ENCODE measurements at places on chromosomes 16 and 17.

DNA sequence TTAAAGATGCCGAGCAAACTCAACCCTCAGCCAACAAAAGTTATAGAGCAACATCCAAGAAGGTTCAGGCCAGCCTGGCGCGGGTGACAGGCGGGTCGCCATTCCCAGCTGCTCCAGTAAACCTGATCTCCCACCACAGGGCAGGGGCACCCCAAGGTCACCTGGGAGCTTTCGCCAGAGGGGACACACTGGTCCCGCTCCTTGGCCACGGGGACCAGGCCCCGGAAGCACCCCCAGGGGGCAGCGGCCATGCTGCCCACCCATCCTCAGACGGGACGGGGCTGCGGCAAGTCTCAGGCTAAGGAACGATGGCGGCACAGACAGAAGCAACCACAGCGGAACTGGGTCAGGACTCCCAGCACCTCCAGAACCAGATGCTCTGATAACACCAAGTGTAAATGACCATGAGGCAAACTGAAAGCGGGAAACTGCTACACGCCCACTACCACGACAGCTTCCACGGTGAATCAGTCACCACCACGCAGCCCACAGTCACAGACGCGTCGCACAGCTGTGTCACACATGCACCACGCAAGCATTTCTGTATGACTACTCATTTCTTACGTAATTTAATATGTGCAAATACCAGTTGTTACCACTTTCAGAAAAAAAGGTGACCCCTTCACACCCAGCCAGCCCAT lies 14.1 kb upstream of the CCDC154 start:
- DNase-seq, result no peak

DNA sequence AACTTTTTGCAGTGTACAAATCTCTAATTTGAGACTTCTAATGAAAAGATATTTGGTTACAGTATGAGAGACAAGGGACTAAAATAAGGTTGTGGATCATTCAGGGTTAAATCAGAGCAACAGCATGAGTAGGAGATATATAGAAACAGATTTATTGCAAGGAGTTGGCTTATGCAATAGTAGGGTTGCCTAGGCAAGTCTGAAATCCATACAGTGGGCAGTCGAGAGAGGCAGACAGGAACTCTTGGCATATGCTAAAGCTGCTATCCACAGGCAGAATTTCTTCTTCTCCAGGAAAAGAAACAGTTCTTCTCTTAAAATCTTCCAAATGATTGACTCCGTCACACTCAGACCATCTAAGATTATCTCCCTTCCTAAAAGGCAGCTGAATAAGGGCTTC lies 500.8 kb downstream of the MAF start:
- no peak for DNase-seq

- DNase-seq, result no peak
Observed at GRCh38 chr16:82282662-82283061, 112.6 kb upstream of the MPHOSPH6 start.

GRCh38 chr16:10558305-10558704 lies 22.1 kb downstream of the EMP2 start:
- DNase-seq, result no peak

- DNase-seq, result no peak
Observed at GRCh38 chr17:80287038-80287437, 26.4 kb downstream of the RNF213 start.
